AG20443 (cell line): ENCODE measurements at places on chromosomes 11 and 22.

- DNase-seq = no peak
These were observed 10.7 kb upstream of the POGLUT3 start for GRCh38 chr11:108508653-108509593.

DNA sequence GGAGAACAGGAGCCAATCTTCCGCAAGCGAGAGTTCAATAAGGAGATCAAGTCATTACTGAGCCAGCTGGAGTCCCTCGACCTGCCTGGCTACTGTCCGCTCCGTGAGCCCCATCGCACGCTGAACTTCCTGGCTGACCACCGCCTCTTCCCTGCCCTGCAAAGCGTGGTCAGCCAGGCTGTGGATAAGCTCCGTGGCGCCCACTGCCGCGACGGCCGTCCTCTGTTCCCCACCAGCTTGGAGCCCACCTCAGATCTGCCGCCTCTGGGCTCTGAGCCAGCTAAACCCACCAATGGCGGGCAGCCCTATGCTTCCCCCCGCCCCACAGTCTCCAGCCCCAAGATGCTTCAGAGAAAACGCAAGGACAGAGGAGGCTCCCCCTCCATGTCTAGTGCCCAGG lies 2.3 kb downstream of the CCDC116 start:
- DNase-seq = no peak

DNA sequence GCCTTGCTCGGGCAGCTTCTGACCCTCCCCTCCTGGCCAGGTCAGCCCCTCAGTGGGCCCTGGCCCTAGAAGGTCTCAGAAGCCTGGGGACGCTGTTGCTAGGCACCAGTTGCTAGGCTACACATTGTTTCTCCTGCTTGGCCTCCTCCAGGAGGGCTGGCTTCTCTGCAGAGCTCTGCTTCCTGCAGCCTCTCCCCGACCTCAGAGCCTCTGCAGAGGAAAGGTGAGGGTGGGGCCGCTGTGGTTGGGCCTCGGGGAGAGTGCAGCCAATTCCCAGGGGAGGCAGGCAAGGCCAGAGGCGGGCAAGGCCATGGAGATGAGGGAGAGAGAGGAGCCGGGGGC lies 27.6 kb upstream of the LRRC10B start:
- no peak for DNase-seq

- DNase-seq = no peak
These were observed 784.5 kb downstream of the BRD1 start for GRCh38 chr22:49042877-49043859.

DNA sequence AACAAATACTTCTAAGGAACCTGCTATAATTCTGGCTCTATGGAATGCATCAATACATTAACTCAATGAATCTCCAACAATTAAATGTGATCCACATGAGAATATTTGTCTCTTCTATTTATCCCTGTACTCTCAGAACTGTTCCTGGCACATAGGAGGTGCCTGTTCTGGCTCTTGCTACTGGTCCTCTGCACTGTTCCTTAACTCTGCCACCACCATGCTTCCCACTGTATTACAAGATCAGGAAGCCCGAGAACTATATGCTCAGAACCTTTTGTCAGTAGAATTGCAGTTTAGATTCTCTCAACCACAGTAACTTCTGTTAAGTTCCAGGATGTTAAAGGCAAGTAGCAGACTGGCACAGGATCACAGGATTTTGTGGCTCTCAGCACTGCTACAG lies 376.3 kb upstream of the CCDC90B start:
- DNase-seq = no peak

DNA sequence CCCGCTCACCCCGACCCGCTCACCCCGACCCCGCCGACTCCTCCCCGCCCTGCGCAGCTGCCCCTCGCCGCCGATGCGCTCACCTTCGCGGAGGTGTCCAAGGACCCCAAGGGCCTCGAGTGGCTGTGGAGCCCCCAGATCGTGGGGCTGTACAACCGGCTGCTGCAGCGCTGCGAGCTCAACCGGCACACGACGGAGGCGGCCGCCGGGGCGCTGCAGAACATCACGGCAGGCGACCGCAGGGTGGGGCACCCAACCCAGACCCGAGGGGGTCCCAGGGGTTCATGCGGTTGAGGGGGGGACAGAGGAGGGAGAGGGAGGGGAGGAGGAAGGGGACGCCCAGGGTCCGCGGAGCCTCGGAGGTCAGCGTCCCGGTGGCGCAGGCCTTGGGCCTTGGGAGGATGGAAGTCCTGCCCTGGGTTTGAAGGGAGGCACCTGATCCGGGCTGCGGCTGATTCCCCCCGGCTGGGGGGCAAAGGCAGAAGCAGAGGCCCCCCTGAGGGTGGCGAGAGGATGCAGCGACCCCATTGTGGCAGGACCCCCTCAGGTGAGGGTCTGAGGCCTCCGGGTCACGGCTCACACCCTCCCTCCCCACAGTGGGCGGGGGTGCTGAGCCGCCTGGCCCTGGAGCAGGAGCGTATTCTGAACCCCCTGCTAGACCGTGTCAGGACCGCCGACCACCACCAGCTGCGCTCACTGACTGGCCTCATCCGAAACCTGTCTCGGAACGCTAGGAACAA lies 9.2 kb downstream of the PKP3 start:
- DNase-seq = no peak

DNA sequence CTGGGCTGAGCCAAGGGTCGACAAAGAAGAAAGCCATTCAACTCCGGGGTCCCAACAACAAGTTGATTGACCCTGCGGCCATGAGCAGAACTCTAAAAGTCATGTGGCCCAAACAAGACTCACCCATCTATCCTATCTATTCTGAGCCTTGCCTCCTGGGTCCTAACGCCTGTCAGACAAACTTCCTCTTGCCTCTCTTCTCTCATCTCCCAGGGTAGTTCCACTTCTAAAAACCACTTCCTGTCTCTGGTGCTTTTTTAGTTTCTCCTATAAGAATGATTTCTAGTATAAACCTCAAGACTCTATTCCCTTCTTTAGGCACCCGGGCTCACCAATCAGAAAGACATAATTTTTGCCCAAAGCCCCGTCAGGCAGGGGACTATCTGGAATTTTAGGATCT lies 530.2 kb downstream of the DLG2 start:
- no peak for DNase-seq

DNA sequence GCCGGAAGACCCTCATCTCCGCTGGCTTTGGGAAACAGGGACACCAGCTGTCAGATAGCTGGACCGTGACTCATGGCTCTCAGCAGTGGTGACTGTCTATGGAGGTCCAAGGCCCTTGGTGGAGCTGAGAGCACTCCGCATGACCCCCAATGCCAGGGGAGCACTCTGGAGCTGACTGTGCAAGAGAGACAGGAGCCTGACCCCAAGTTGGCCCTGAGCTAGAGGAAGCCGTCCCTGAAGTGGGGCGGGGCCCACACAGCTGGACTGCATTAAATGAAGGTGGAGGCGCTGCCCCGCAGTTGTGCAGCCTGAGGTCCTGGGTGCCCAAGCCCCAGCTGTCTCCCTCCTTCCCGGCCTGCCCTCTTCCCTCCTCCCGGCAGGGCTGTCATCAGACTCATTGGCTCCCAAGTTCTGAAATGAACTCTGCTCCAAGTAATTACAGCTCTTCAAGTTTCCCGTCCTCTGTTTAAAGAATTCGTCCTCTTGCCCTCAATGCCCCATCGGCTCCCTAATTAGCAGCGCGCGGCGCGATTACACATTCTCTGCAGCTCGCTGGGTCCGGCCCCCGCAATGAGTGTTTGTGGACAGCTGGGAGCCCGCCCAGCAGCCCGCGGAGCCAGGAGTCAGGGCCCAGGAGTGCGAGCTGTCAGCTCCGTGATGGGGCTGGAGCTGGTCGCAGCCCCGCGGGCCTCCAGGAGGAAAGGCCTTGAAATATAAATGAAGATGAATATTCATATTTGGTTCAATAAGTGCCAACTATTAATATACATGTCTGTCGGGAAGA lies 93.2 kb upstream of the LMO1 start:
- no peak for DNase-seq

DNA sequence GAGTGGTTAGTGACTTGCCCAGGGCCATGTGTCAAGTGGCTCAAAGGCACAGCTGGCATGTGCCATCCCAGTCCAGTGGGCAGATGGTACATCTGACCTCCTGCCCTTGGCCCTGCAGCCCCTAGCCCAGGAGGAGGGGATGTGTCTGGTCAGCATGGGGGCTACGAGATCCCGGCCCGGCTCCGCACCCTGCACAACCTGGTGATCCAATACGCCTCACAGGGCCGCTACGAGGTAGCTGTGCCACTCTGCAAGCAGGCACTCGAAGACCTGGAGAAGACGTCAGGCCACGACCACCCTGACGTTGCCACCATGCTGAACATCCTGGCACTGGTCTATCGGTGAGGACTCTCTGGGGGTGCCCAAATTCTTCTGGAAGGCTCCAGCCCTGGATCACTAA lies 5.7 kb upstream of the RAB1B start:
- no peak for DNase-seq

DNA sequence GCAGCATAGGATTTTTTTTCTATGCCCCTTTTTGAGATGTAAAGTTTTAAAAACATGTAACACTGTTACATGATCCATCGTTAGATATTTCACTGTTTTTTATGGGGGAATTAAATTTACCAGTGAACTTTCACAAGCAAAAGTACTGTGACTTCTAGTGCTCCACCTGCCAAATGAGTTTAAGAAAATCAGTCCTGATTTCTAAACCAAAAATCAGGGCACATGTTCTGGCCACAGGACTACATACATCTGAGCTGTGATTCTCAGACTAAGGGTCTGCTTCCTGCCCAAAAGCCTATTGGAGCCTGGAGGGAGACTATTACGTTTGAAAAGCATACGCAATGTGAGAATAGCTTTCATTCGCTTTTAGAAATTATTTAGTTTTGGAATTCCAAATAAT lies 22.5 kb downstream of the TMPRSS13 start:
- DNase-seq = no peak

DNA sequence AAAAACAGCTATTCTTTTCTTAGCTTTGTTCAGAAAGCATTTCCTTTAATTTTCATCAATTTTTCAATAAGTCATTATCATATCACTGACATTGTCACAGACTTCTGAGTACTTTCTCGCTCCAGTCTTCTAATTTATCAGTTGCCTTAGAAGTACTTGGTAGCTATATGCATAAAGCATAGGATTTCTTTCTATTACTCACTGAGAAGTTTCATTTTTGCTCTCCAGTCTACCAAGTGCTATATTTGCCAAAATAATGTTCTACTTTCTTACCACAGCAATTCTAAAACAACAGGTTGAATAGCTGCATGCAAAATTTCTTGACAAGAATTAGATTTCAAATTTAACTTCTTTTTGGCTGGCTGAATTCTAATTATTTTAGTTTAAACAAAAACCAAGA lies 116.3 kb downstream of the STK33 start:
- no peak for DNase-seq

DNA sequence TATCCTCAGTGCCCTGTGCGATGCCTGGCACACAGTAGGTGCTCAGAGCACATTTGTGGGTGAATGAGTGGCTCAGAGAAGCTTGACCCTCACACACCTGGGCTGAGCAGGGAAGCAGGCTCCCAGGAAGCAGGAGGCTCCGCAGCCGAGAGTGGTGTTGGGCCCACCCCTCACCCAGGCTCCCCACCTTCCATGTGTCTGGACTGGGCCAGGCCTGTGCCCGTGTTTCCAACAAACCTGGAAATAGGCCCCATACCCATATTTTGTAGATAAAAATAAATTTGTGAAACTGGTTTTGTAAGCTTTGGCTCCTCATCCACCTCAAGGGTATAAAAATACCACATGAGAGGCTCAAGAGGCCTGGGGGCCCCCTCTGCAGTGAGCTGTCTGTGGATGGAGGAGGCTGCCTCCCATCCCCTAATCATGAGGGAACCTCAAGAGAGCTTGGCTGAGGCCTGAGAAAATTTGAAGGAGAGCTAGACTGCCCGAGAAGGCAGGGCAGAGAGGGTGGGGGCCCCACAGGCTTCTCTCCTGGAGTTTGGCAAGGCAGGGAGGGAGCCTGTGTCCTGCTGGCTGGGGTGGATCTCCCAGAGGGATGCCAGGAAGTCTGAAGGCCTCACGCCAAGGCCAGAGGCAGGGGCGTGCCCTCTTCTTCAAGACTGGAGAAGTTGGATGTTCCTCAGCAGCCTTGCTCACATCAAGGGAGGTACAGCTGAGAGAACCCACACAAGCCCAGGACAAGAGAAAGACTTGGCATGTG lies 147.0 kb upstream of the NECTIN1 start:
- no peak for DNase-seq

GRCh38 chr22:47046411-47047065 lies 284.1 kb downstream of the TBC1D22A start:
- DNase-seq = no peak

GRCh38 chr11:121426476-121427399 lies 25.4 kb upstream of the SORL1 start:
- DNase-seq = peak; percentile 57

GRCh38 chr11:111194860-111195568 lies 50.5 kb upstream of the POU2AF2 start:
- no peak for DNase-seq

DNA sequence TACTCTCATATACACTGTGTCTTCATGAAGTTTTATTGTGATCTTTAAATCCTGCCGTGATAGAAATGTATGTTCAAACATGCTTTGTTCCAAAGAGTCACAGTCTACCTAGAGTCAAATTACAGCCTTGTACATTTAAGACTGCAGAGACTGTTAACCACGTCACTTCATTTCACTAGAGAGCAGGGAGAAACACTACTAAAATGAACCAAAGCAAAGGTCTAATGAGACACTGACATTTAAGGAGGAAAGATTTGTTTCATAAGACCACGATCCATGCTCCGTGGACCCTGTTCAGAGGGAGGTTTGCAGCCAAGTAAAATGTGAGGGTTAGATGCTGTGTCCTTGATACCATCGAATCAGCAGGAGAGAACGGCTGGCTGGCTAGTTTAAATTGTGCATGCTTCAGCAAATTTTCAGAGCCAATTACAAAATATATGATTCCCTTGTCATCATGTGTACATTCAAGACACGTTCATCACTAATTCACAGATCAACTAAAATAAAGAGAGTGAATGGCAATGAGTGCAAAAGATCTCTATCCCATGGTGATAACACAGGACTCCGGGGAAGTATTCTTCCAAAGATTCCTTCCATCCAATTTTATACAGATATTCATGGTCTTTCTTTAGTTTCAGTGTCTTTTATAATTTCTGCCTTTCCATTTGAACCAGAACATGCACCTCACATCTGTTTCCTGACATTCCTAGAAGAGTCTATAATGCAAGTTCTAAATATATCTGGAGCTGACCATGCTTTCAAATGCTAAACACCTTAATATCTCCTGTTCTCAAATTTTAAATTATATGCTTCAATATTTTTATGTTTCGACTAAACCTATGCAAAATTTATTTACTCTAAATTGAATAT lies 960.9 kb upstream of the FAT3 start:
- no peak for DNase-seq

GRCh38 chr11:8375460-8375859 lies 111.8 kb upstream of the LMO1 start:
- DNase-seq = no peak

DNA sequence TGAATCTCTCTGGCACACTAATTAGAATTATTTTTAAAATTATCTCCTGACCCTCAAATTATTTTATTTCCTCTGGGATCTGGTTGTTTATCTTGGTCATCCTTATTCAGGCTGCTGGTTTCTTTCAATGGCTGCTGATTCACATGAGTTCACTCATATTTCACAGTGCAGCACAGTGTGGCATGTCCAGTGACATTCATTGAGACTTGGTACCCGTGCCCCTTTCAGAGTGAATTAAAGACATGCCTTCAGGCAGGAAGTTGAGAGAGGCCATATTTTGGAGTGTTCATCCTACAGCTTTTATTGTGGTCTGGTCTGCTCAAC lies 13.5 kb downstream of the DCPS start:
- no peak for DNase-seq

GRCh38 chr22:46846832-46847355 lies 84.4 kb downstream of the TBC1D22A start:
- DNase-seq = no peak
